ENCODE measurements at places on chromosomes 11 and 22. TPM values are rescaled to one million over a fixed set of nuclear protein-coding genes. Genes with fewer than 3 reads are reported as not detected.

The HIPK3 gene
- 61.4 TPM for total RNA-seq

- ATAC-seq: no peak
Measured at GRCh38 chr11:45051621-45052020, 94.8 kb upstream of the PRDM11 start.

DNA sequence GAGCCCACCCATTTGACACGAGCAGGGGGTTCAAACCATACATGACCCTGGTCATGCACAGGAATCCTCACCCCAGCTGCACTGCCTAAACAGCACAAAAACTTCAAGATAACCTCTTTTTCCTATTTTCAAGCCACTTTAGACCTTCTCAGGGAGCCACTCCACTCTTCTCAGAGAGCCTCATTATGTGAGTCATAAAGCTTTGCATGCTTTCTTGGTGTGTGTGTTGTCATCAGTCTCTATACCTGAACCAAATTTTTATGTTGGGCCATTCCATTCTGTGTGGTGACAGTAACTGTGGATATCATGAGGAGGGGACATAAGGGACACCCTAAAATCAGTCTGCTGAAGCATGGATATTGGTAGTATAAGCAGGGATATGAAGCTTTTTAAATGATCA, 769.5 kb upstream of the API5 start:
- ATAC-seq: no peak

The RNF214 gene
- 13.7 TPM for total RNA-seq

The ZPR1 gene
- total RNA-seq: 42.3 TPM

GRCh38 chr11:126423743-126424142, 68.3 kb downstream of the ST3GAL4 start:
- peak; percentile 15 for ATAC-seq

DNA sequence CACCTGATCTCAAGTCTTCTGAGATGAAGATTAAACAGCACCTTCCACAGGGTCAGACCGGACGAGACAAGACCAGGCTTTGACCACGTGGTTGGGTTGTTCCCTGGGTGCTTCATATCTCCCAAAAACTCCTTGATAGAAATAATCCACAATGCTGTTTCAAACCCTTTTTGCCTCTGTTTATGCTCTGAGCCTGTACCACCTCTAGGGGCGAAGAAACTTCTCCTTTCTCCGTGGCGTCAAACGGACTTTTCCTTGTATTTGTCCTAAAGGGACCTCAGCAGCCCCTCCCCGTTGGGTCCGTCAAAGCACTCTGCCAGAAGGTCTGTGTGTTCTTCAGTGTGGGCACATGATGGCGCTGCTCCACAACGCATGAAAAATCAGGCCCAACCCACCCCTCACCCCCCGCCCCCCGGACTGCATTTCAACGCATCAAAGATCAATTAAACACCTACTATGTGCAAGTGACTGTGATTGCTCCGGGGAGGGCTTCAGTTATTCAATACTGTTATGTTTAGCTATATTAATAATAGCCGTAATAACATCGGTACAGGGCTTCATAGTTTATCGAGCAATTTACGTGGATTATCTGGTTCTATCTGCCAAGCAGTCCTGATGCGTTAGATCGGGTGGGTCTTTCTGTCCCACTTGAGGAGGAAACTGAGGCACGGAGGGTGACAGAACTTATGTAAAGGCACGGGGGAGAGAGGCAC, 17.3 kb upstream of the EIF3D start:
- no peak for ATAC-seq

- ATAC-seq: no peak
Measured at GRCh38 chr11:76302996-76303395, 77.9 kb downstream of the THAP12 start.

- no peak for ATAC-seq
Measured at GRCh38 chr11:77710358-77710757, 72.8 kb upstream of the CLNS1A start.

The SLC7A4 gene
- 4.2 TPM for total RNA-seq

DNA sequence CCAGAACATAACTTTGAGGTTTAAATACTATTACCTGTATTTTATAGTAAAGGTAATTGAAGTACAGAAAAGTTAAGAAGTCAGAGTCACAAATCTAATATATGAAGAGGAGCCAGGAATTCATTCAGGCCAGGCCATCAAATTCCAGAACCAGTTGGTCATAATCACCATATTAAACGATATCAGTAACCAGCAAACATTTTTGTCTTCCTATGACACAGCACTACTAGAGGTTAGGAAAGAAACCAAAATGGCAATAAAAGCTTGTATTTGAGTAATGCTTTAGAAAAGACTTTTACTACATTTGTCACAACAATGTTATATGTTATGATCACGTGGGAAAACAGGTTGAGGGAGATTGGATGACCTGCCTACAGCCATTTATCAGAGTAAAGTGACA, 62.2 kb downstream of the DKK3 start:
- ATAC-seq: no peak

DNA sequence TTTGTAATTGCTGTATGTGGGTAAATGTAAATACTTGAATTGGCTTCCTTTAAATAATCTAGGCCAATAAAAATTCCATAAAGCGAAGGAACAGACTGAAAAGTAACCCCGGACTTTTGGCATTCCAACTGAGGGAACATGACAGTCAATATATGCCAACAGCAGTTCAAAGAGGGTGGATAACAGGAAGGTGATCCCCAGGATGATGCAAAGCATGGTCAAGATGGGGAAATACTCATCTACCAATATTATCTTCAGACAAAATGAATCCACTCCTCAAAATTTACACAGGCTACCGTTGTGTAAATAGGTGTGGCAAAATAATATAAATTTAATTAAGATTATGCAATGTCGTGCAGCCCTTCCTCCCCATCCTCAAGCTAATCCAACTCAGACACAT, 56.9 kb downstream of the BBOX1 start:
- ATAC-seq: no peak

The RTN4RL2 gene
- 0.56 TPM for total RNA-seq

GRCh38 chr11:119729581-119729927, 554 bp upstream of the NECTIN1 start:
- no peak for ATAC-seq

- ATAC-seq: peak; percentile 76
Measured at GRCh38 chr11:35274909-35275785, 136.2 kb downstream of the CD44 start.

The SYCE3 gene
- not detected for total RNA-seq

The MAP6 gene
- 0.32 TPM for total RNA-seq

DNA sequence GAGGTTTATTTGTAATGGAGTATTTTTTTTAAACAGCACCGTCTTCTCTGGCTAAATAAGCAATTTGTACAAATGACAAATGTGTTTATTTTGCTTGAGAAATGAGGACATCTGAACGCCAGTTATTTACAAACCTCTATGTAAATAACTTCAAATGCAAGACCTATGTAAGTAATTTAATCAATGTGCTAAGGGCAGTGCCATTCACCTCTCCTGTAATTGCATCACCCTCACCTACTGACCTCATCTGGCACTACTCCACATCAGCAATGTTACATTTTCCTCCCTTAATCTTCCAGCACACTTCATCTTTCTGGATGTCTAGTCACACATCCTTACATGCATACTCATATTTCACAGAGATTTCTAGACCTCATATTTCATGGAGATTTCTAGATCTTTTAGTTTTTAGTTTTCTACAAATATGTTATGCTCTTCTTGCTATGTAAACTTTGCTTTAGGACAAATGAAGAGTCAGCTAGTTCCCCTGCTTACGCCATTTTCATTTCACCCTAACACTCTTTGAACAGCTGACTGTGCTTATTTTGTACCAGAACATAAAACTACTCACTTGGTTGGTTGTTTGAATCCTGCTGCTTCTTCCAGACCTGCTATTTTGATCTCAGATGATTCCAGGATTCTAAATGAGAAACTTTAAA, 238.6 kb downstream of the GRM5 start:
- no peak for ATAC-seq

The LBHD1 gene
- total RNA-seq: 4.7 TPM

GRCh38 chr11:18394928-18395734, 768 bp downstream of the LDHA start:
- peak; percentile 16 for ATAC-seq

The THAP12 gene
- 9.8 TPM for total RNA-seq

DNA sequence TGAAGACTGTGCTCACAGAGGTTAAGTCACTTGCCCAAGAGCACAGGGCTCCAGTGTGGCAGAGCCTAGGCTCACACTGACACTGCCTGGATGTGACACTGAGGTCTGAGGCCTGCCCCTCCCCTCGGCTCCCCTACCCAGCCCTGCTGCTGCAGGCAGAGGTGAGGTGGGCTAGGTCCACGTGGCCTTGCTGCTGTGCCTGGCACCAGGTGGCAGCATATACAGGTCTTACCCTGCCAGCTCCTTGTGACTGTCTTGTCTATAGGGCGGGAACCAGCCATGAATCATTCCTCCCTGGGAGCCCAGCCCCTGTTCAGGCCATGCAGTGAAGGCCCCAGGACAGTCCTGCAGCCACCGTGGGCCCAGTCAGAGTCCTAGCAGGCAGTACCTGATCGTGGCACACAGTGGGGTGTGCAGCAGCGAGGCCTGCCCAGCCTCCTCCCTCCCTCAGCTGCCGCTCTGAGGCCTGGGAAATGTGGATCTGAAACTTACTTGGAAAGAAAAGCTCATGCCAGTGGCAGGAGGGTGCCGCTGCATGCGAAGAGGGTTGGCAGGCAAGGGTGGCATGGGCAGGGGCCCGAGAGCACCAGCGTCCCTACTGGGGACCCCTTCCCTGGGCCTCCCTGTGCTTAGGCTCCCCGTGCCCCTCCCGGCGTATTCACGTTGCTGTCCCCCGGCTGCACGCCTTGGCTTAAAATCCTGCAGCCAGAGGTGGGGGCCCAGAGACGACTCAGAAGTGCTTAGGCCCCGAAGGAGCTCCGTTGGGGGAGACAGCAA, 1.2 kb upstream of the CERK start:
- peak; percentile 74 for ATAC-seq

The OR4S1 gene
- total RNA-seq: not detected

The CCDC116 gene
- total RNA-seq: not detected

The ATP6V1E1 gene
- total RNA-seq: 87.6 TPM

- ATAC-seq: no peak
Measured at GRCh38 chr22:29827091-29827490, 11.0 kb downstream of the ASCC2 start.

DNA sequence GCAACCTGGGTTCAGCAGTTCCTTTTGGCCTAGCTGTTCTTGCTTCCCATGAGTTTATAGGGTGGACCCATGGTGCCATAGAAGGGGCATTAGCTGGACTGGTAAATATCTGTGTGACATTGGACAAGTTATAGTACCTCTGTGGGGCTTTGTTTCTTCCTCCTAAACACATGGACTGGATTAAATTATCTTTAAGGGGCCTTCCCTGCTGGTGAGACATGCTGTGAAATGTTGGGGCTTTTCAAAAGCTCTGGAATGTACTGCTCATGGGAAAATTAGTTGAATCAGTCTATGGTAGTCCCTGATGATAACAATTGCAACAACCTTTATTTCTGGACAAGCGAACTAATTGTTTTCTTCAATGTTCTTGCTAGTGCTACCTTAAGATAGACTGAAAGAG, 276.2 kb downstream of the BLID start:
- no peak for ATAC-seq

DNA sequence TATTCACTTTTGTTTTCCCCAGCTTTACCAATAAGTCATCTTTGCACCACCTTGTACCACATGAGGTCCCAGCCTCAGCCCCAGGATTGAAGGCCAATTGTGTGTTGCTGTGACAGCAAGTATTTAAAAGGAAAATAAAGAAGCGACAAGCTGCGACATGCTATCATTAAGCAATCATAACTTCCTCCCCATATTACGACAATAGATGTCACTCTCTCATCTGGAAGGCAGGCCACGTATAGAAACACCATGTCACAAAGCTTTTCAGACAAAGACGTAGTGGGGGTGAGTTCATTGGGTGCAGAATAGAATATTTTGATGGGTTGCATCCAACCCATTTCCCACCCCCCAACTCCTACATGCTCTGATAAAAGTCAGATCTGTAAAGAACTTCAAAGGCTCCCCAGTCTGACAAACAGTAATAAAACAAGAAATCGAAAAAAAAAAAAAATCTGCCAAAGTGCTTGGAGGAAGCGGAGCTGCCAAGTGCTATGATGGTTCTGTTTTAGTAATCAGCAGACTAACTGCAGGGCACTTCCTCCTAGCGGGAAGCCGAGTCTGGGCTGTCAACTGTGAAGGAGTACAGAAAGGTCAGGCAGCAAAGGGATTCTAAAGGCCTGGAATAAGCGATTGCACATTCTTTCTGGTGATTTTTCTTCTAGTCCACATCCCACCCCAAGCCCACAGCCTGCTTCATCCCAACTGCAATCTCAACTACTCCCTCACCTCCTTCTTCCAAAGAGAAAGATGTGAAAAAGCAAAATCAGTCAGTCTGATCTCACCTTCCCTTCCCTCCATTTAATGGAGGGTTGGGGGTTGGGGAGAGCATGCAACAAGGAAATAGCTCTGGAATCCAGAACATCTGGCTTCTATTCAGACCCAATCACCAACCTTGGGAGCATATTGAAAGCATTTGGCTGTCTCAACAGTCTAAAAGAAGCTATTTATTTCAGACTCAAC, 131.4 kb upstream of the UBASH3B start:
- ATAC-seq: peak; percentile 50

Data from esophagus mucosa (tissue), 1 donor.